GM06990 (cell line): ENCODE measurements at places on chromosomes 3 and 15.

DNA sequence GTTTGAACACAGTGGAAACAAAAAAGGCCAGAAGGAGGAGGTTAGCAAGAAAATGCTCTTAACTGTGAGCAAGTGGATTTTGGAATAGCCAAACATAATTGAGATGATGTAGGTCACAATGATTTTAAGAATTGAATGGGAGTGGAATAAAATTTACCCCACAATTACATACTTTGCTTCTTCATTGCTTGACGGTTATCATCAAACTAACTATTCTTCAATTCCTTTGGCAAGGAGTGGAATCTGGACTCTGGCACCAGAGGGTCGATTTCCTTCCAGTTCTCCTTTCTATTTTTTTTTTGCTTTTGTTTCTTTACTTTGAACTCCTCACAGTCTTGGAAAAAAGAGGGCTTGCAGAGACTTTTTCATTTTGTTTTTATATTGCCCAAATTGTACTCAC, 634.5 kb upstream of the TGFBR2 start:
- DNase-seq: no peak

- no peak for DNase-seq
Observed at GRCh38 chr3:60388731-60389130, 862.5 kb downstream of the FHIT start.

DNA sequence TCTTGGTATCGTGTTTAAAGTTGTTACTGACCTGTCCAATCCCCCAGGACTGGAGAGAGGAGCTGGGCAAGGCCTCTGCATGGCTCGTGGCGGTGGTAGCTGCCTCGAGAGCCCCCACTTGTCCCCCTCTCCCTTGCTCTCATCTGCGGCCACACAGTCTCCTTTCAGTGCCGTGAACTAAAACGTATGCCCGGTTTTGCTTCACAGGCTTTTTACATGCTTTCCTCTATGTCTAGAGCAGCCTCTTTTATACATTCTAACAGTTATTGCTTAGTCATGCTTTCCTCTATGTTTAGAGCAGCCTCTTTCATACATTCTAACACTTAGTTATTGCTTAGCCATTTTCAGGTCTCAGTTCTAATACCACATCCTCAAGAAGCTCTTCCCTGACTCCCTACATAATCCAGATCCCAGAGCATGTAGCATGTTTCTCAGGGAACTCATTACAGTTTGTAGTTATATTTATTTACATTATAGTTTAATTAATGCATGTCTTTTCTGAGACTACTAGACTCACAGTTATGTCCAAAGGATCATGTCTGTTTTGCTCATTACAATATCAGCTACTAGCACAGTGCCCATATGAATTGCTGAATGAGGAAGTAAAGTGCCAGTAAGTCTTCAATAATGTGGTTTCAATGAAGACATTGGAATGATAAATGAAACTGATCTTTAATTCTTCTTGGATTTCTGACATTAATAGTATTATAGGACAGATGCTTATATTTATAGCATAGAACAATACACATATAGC, 66.5 kb upstream of the TBL1XR1 start:
- DNase-seq: no peak

DNA sequence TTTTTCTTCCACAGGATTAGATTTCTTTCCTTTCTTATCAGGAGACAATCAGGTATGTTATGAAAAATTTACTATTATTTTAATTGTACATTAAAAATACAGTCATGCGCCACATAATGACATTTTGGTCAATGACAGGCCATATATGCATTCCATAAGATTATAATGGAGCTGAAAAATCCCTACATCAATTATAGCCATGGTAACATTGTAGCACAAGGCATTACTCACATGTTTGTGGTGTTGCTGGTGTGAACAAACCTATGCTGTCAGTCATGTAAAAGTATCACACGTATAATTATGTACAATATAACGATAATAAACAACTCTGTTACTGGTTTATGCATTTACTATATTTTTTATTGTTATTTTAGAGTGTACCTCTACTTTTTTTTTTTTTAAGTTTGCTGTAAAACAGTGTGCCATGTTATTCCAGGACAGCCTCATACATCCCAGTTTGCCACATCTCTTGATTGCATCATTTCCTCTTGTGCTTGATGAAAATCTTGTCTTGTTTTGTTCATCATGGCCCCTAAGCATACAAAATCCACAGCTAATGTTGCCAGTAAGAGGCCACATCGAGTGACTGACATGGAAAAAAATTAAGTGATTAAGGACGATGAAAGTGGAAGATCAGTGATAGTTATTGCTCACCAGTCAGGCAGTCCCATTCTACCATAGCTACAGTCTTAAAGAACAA, 21.4 kb downstream of the CALML4 start:
- no peak for DNase-seq

- no peak for DNase-seq
Observed at GRCh38 chr3:96852849-96853248, 38.5 kb downstream of the EPHA6 start.

GRCh38 chr3:62631488-62631887, 243.7 kb downstream of the CADPS start:
- no peak for DNase-seq

DNA sequence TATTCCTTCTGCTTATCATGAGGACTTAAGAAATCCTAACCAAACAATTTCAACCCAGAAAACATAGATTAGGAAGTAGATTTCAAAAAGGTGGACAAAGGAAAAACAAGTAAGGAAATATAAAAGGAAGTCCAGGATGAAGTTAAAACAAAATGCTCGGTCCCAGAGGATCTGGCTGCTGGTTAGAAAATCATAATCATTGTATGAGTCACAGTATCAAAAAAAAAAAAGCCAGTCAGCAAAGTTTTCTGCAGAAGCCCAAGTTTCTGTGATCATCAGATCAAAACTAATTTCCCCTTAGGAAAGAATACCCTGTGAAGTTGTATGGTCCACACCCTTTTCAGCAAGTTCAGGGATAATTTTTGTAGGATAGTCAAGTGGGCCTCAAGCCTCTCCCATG, 43.0 kb upstream of the LRTM1 start:
- no peak for DNase-seq

DNA sequence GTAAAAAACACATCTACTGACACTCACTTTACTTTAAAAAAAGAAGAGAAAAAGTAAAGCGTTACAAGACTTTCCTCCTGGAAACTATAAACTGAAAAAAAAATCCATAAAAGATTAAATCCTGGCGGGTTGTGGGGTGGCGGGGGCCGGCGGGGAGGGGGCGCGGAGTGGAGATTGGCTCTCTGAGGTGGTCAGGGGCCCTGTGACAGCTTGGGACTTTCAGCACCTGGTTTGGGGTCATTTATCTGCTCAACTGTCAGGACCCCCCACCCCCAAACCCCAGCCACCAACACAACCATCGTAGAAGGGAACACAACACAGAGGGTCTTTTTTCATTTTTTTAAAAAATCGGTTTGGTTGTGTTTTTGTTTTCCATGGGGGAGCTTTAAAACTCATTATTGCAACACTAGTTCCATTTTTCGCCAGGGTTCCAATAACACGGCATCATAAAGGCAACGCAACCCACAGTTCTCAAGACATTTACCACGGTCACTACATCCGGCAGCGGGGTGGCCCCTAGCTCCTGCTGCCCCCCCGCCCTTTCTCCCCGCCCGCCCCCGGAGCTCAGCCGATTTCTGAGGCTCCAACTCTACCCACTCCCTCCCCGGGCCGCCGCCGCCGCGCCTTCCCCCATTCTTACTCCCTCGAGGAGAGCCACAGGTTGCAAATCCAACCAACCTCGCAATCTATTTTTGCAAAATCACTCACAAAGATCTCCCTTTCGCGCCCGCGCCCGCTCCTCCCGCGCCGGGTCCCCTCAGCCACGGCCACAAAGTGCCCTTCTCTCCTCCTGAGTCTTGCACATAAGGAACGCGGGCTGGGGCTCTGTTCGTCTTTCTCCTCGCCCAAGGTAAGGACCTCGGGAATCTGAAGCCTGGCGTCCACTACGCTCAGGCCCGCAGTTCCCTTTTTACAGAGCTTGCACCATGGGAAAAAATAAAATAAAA, 1.8 kb downstream of the BCL6 start:
- no peak for DNase-seq

- DNase-seq: no peak
Observed at GRCh38 chr3:94372026-94372425, 309.2 kb downstream of the NSUN3 start.

GRCh38 chr3:190552969-190553759, 39.3 kb downstream of the IL1RAP start:
- DNase-seq: no peak

GRCh38 chr15:85691350-85692240, 103.1 kb downstream of the KLHL25 start:
- peak; percentile 71 for DNase-seq

DNA sequence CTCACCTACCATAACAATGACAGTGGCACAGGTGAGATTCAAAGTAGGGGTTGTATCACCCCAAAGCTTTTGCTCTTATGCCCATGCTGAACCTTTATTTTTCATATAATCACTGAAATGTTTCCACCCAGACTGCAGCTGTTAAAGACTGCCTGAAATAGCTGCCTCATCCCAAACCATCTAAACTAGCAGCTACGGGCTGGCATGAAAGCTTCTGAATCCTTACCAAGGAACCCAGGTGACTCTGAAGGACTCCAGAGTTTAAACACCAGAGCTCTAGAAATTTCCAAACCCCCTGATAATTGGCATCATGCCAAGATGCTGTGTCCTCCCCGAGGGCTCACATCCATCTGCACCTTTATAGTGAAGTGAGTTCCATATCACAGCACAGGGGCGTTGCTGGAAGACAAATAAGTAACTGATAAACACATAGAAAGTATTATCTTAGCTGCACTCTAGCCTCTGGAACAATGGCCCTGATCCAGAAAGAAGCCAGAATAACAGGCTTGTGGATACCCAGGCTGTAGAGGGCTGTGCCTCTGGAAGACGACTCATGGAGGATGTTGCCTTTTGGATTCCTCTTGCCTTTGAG, 238.9 kb downstream of the CADPS start:
- no peak for DNase-seq
